CD4-positive, alpha-beta T cell treated with Interleukin-10 for 1 hour (primary cell): ENCODE measurements at places on chromosomes 16 and 17.

DNA sequence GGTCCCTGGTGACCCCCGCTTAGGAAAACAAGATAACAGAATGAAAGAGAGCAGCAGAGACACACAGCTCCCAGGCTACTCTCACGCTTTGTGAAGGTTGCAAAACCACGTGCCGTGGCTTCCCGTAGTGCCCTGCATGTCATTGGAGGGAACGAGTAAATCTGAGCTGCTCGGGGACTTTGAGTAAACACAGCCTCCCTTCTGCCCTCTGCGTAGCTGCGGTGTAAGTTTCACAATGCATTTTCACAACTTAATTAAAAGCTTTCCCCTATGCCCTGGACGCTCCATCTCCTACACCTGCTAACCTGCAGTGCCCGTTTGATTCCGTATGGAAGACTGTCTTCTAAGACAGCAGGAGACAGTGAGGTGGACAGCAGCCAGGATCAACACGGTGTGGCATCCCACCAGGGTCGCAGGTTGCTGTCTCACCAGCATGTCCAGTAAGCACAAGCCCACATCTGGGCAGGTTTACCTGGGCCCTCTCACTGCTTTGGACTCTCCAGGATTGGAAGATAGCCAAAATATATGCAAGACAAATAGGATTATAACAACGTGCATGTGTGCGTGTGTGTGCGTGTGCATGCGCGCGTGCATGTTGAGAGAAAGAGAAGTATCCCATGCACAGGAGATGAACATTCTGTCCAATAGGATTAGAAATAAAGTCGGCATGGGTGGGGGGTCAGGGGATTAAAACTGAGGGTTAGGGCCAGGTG lies 116.4 kb upstream of the RCVRN start:
- DNase-seq: peak; percentile 14

DNA sequence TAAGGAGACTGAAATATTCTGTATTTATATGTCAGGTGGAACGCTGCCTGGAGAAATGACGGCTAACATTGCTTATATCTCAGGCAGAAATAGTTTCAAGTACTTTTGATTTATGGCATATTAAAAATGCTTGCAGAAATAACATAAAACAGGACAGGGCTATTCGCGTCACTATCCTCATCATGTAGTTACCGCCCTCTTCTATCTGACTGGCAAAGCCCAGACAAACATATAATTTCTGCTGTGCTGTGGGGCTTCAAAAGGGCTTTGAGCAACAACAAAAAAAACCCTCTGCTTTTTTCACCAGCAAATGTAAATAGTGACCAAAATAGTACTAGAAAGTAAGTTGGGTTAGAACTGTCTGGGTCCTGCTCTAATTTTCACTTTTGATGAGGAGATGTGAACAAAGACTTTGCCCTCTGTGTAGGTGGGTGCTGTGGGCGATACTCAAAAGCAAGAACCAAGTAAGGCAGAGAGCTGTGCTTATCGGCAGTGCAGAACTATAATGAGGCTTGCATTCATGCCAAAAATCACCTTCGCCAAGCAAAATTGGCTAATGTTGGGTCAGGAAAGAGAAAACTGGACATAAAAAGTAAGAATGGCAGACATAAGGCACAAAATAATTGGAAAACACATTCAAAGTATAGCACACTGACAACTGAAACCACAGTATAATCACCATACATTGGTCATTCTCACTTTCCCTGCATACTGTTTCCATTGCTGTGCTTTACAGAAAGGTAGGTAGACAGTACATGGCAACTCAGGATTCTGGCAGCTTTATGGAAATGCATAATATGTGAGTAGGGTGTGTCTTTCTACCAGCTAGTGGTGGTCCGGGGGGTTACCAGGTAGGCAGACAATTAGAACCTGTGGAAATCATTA lies 151.2 kb upstream of the AXIN2 start:
- no peak for DNase-seq

DNA sequence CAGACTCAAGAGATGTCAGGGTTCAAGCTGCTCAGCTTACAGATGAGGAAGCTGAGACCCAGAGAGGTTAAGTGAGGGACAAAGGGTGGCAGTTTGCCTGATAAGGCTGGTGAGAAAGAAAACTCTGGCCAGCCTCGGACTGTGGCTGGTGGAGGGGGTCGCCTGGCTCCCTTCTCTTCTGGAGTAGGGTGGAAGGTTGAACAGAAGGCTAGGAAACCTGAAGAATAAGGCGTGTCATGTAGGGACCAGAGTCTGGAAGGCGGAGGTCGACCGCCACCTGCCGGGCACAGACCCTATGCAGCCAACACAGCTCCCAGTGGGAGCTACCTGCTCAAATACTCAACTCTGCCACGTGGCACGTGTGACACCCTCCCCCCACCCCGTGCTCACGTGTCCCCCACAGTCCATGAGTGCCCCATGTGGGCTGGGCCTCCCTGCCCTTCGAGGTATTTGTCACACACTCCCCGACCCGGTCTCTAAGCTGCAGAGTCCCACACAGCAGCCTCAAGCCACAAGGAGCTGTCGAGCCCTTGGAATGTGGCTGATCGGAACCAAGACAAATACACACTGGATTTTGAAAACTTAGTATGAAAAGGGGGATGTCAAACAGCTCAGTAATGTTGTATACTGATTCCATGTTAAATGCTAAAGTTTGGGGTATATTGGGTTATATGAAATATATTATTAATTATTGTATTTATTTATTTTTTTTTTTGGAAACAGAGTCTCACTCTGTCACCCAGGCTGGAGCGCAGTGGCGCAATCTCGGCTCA lies 11.8 kb downstream of the HID1 start:
- DNase-seq: peak; percentile 57

GRCh38 chr17:79529661-79530081 lies 81.2 kb downstream of the RBFOX3 start:
- DNase-seq: no peak

- DNase-seq: no peak
These were observed 11.3 kb upstream of the MAPT start for GRCh38 chr17:45883063-45883462.

DNA sequence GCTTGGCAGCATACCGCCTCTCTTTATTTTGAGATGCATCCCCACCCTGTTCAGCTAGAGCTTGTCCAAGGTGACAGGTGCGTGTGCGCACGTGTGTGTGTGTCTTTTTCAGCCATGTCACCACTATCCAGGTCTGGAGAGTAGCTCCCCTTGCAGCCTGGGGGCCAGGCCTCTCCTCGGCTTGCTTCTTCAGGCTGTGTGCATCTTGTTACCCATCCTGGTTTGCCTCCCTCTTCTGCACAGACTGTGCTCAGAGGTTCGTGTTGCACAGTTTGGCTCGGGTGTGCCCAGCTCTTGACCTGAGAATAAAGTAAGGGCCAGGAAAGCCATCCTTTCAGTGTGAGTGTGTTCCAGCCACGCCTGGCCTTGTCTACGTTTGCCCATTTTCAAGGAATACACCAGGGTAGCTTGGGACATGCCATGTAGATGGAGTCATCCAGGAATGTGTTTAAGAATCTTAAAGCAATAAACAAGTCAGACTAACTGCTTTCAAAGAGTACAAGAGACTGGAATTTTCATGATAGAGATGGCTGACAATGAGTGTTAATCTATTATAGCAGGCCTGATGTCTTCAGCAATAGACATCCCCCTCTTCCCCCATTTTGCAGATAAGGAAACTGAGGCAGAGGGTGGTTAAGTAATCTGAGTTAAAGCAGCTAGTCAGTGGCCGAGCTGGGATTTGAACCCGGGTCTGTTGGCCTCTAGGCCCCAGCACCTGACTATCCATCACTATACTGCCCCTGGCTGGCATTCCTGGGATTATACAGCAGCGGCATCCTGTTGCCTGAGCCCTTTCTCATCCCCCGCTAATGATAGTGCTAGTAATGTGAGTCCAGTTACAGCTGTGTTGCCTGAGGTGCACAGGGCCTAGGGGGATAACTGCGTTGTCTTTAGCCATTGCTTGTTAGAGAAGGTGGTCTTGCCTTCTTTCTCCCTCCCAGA lies 77.9 kb downstream of the KSR1 start:
- no peak for DNase-seq

DNA sequence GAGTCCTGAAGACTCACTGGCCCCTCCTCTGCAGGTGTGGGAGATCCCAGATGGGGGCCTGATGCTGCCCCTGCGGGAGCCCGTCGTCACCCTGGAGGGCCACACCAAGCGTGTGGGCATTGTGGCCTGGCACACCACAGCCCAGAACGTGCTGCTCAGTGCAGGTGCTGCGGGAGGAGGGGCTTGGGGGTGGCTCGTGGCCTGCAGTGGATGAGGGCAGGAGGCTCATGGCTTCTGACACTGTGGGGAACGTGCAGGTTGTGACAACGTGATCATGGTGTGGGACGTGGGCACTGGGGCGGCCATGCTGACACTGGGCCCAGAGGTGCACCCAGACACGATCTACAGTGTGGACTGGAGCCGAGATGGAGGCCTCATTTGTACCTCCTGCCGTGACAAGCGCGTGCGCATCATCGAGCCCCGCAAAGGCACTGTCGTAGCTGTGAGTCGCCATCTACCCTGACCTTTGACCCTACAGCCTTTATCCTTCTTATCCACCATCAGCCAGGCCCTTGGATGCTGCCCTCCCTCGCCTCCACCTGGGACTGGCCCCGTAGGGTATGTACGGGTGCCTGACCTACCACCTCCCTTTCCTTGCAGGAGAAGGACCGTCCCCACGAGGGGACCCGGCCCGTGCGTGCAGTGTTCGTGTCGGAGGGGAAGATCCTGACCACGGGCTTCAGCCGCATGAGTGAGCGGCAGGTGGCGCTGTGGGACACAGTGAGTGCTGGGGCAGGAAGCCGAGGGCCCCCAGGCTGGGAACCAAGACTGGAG lies 3.6 kb downstream of the CORO1A start:
- DNase-seq: peak; percentile 89

- no peak for DNase-seq
These were observed 142.1 kb upstream of the FOXF1 start for GRCh38 chr16:86368261-86368660.

DNA sequence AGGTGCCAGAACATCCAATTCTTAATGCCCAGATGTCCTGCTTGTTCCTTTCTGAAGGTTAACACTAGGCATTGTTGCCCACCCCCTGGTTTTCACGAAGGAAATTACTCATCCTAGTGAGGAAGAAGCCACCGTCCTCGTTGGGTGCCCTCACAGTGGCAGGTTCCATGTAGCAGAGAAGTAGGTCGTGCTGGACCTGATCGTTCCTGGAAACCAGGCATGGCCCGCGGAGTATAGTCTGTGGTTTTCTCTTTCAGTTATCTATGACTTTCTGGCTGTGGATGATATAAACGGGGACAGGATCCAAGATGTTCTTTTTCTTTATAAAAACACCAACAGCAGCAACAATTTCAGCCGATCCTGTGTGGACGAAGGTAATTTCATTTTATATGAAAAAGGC lies 16.5 kb downstream of the RGS11 start:
- DNase-seq: no peak

DNA sequence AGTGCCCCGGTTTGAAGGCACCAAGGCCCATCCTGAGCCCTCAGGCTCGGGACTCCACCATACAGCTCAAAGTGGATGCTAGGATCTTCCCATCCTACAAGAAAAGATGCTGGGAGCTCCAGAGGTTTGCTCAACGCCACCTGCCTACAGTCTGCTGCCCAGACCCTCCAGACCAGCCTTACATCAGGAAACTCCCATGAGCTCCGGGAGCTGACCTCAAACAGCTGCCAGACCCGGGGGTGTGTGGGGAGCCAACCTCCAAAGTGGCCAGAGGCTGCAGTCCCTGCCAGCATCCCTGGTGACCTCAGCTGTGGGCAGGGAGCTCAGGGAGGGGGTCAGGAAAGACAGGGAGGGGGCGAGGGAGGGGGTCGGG lies 43.8 kb downstream of the C16orf82 start:
- no peak for DNase-seq

DNA sequence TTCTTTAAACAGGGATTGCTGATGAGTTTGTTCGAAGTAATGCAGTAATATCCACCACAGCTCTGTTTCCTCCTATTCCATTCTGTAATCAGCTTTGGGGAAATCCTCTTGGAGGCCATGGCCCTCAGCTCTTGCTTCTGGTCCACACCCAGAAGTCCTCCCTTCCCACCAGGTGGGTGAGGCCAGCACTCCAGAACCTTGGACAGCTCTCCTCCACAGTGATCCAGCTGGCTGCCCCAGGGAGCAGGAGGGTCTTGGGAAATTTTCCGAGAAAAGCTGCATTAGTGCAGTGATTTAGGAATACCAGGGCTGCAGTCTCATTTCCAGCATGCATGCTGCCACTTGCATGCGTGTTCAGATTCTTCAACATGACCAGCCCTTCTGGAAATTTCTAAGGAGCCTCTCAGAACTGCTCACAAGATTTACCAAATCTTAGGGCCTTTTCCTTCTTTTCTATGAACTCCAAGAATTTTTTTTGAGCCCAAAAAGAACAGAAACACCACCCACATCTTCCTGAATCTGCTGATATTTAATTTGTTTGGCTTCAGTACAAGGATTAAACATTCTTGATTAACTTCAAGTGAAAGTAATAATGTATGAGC lies 4.2 kb downstream of the SMPD3 start:
- DNase-seq: peak; percentile 19

GRCh38 chr16:86529160-86529559 lies 18.8 kb downstream of the FOXF1 start:
- DNase-seq: no peak

DNA sequence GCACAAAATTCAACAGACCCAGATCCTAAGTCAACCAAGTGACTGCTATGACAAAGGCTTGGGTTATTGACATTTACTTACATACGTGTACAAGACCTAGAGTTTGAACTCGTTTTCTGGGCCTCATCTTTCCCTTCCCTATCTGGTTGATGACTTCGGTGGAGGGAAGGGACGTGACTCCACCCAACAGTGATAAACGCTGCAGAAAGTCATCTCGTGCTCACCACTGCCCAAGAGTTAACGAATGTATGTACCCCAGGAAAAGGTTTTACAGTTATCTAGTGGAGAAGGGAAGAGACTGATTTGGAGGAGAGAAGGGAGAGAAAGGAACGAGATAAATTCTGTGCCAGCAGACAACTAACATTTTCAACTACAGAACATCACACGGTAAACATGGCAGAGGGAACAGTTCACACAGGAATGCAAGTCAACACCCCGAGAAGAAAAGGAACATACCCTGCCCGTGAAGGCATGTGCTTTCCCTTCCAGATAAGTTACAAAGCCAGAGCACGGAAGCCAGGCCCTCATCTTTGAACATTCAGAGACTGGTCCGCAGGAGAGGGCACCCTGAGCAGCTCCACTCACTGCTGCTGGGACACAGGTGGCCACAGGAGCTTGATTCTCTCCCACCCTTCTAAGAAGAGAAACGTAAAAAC lies 13.9 kb upstream of the CYTH1 start:
- no peak for DNase-seq

DNA sequence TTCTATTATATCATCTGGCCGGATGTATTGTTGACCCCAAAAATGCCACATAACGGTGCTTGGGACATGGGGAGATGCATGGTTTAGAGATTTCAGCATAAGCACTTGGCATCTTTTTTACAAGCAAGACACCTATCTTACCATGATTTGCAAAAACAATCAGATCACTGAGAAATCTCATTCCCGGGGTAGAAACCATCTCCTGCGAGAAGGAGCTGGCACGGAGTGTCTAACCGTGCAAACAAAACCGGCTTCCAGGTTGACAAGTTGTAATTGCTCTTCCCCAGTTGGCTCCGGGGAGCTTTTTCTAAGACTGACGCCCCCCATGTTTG lies 1.0 kb downstream of the SLC16A6 start:
- no peak for DNase-seq

GRCh38 chr17:2931876-2932275 lies 131.5 kb downstream of the OR1D5 start:
- DNase-seq: no peak

- DNase-seq: no peak
These were observed 27.4 kb downstream of the BCO1 start for GRCh38 chr16:81265658-81266451.

GRCh38 chr16:59733321-59733720 lies 999.2 kb upstream of the GOT2 start:
- DNase-seq: no peak
